ENCODE measurements at places on chromosomes 2 and 18.

GRCh38 chr2:213122725-213123124 is 28.7 kb downstream of the IKZF2 start:
- DNase-seq: no peak

DNA sequence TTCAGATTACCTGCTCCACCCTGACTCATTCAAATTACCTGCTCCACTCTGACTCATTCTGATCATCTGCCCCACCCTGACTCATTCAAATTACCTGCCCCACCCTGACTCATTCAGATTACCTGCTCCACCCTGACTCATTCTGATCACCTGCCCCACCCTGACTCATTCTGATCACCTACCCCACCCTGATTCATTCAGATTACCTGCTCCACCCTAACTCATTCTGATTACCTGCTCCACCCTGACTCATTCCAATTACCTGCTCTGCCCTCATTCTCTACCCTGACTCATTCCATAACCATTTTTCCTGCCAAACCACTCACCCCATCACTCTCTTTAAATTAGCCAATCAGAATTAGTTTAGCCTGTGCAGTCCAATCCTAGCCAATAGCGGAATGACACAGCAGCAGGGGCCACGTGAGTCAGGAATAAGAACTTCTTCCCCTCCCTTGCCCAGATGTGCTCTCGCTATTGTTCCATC is 26.2 kb downstream of the CFAP53 start:
- DNase-seq: no peak

DNA sequence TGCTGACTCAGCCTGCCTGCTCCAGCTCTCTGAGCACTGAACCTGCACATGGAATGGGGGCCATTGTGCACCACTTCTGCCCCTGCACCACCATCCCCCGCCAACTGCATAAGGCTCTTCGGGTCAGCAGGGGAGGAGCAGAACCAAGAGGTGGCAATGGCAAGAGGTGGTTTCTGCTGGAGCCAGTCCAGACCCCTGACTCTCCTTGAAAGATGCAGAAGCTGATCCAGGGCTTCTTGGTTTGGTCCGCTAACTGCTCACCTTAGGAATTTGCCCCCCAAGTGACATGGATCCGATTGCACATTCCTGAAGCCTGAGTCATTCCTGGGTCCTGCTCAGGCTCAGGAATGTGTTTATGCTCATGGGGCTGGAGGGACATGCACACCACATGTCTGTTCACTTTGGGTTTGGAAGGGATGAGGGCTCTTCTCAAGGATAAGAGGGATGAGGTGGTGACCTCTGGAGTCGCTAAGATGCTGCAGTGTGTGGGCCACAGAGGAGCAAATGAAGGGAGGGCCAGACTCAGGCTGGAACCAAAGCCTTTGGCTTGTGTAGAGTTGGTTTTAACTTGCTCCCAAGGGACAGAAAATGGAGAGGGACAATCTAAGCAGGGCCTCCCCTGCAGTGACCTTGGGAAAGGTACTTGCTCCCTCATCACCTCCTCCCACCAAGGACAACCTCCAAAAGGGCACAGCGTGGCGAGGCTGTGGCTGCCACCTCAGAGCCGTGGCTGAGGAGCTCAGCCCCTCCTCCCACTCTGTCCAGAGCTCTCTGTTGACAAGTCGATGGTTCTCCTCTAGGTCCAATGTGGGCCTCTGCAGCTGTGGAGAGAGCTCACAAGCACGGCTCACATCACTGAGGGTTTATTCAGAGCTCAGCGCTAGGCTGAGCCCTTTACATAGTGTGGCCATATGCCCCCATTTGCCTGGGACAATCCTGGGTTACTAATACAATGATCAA is 66.2 kb downstream of the HS1BP3 start:
- DNase-seq: no peak

DNA sequence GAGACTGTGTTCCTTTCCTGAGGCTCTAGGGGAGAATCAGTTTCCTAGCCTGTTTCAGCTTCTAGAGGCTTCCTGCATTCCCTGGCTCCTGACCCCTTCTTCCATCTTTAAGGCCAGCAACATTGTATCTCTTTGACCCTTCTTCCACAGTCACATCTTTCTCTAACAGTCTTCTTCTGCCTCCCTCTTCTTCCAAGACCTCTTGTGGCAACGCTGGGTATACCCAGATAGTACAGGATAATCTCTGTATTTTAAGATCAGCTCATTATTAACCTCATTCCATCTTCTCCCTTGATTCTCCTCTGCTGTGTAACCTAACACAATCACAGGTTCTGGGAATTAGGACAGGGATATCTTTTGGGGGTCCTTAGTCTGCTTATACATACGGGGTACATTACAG is 8.9 kb upstream of the MYL12A start:
- no peak for DNase-seq

DNA sequence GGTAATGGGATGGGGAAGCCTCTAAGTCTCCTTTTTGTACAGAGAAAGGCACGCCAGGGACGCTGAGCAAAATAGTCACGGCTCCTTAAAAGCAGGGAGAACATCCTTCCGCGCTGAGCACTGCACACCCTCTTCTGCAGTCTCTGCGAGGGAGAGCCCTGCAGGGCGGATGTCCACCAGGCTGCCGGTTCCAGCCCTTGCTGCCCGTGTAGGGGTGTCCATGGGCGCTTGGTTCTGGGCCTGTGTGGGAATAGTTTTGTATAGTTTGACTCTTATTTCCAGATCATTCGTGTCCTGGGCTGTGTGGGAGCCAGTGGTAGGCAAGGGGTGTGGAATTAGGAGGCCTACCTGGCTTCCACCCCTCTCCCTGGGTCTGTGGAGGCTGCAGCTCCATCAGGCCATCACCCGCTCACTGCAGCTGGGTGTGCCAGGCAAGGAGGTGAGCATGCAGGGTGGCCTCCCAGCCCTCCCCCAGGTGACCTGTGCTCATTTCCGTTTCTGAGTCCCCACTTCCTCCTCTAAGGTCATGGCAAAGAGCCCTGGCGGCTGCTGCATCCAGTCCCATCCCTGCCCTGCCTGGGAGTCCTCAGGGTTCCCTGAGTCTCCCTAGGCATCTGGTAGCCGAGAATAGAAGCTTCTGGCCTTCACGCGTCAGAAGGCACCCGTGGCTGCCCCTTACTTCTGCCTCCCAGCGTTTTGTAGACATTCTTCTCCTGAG is 202.6 kb downstream of the LDLRAD4 start:
- DNase-seq: no peak

- DNase-seq: no peak
These were observed 53.1 kb downstream of the MERTK start for GRCh38 chr2:111951486-111951885.

- DNase-seq: no peak
These were observed 191.4 kb upstream of the VRK2 start for GRCh38 chr2:57855212-57855611.

- DNase-seq: no peak
These were observed 156.6 kb upstream of the LHCGR start for GRCh38 chr2:48912110-48912509.

GRCh38 chr2:136045835-136046570 is 60.6 kb upstream of the DARS1 start:
- no peak for DNase-seq

DNA sequence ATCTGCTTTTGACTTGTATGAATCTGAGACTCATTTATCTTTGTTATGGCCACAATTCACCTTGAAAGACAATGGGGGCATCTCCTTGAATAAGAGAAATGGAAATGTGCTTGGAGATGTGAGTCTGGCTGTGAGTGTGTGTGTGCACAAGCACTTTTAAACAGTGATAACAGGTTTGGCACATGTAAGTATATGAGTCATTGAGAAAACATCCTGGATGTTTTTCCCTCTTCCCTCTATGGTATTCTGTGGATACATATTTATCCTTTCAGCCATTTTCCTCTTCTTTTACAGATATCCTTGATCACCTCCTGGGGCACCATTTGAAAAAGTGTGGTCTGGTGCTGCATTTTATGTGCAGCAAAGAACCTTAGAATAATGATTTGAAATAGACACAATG is 317.3 kb upstream of the THUMPD2 start:
- no peak for DNase-seq

- DNase-seq: no peak
These were observed 41.3 kb upstream of the GBX2 start for GRCh38 chr2:236209535-236209934.

DNA sequence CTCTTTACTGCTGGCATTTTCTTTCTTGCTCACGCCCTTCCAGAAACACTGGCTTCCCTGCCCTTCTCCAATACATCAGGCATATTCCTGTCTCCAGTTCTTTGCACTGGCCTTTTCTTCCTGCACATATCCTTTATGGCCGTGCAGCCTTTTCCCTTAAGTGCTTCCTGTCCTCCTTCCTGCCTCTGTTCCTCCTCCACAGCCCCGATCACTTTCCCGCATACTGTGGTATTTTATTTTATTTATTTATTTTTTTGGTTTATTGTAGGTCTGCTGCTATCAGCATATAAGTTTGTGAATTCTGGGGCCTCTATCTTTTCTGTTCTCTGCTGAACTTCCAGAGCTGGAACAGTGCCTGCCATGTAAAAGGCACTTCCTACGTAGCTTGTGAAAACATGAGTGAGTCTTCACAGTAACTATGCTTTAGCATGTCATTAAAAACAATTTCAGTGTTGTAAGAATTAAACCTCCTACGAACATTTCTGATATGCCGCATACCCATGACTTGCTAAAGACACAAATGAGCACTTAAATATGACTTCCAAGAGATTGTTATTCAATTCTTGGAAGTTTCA is 289.1 kb downstream of the TRIB2 start:
- DNase-seq: no peak

GRCh38 chr2:85734942-85735608 is 18.7 kb upstream of the ATOH8 start:
- no peak for DNase-seq

DNA sequence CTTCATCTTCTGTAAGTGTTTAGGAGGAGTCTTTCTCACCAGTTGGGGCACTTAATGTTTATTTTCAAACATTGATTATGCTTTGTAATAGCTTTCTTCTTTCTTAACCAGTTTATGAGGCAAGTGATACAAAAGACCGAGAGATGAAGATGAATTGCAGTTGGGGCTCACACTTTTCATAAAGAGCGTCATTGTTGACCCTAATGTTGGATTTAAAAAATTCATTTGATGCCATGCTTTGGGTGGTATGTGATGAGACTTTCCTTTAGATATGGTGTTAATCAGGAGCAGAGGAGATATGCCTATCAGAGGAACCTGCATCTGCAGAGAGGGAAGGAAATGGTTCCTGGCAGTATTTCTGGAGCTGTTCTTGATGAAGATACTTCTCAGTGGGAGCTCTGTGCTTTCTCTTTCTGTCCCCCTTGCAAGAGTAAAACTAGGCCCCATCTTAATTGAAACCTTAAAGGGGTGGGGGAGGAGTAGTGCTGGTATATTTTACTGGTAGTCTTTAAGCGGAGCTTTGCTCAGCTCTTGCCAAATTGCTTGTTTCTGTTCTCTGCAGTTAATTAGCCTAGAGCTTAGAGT is 2.3 kb downstream of the EML4 start:
- peak; percentile 30 for DNase-seq

Data from central memory CD4-positive, alpha-beta T cell (primary cell).